ENCODE measurements at places on chromosomes 7 and 10.

DNA sequence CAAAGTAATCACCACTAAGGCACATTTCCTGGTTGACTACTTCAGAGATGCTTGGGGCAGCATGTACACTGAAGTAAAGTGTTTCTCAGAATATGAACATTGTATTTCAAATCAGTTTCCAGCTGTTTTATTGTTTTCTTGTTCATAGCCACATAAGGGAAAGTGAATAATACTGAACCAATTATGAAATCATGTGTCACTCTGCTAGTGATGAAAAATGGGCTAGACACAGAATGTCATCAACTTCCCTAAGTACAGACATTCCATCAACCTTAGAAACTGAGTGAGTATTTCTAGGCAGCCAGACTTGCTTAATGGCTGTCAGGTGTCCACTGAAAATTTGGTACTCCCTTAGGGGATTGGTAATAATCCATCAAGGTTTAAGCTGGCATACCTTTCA, 603.5 kb downstream of the ARL4A start:
- DNase-seq: peak; percentile 32

- no peak for DNase-seq
Observed at GRCh38 chr10:102467318-102467717, 16.0 kb upstream of the C10orf95 start.

DNA sequence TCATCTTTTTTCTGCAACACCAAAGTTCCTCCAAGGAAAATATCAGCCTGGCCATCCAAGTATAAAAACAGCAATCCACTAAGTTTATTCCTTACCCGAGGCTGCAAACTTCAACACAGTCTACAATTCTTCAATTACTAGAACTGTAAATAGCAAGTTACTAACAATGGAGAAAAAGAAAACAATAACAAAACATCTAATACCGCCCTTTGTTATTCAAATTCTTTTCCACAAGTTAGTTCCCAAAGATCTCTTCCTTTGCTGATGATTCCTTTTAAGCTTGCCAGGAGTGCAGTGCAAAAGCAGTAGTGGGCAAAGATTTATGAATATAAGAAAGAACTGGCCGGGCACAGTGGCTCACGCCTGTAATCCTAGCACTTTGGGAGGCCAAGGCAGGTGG, 86.2 kb downstream of the CUL2 start:
- DNase-seq: no peak

- no peak for DNase-seq
Observed at GRCh38 chr7:106501605-106502580, 159.1 kb downstream of the CCDC71L start.

DNA sequence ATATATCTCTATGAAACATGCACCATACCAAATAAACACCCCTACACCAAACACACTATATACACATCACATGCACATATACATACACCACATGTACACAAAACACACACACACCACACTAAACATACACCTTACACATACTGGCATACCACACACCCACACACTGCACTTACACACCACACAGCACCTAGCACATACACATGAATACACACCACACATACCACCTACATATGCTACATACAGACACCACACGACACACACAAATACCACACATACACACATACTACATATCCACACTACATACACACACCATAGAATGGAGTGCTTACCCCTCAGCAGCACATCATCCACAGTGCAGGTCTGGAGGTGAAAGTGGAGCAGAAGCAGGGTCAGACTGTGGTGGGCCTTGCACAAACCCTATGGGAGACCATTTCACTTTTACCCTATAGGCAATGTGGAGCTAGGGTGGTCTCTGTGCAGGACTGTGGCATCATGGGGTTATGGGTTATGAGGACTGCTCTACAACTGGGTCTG, 64.6 kb downstream of the WDFY4 start:
- no peak for DNase-seq

DNA sequence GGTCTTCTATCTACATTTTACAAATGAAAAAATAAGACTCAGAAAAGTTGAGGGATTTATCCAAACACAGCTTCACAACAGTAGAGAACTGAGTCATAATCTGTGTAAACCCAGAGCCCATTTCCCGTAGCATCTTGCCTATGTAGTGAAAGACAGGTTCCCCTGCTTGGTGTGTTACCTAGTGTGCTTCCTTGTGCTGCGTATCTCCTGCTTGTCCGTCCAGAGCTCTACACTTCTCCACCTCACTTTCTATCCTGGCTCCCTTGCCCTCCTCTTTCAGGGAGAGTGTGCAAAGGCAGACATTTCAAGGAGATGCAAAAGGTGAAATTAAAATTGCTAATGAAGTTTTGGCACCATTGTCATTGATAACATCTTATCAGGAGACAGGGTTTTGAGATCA, 1.4 kb upstream of the ASNS start:
- DNase-seq: no peak

DNA sequence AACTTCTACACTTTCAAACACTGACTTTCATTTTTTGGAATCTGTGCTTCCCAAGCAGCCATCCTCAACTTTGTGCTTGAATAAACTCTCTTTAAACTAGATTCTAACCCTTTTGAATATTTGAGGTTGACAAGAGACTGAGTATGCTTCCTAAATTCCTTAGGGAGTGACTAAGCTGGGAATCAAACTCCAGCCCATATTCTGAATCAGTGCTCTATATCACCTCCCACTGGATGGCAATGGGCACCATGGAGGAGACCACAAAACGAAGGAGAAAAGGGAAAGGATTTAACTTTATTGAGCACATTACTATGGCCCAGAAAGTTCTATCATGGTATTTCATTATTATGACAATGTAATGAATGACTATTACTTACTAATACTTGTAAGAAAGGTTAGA, 17.2 kb upstream of the SLC26A4 start:
- peak; percentile 69 for DNase-seq

DNA sequence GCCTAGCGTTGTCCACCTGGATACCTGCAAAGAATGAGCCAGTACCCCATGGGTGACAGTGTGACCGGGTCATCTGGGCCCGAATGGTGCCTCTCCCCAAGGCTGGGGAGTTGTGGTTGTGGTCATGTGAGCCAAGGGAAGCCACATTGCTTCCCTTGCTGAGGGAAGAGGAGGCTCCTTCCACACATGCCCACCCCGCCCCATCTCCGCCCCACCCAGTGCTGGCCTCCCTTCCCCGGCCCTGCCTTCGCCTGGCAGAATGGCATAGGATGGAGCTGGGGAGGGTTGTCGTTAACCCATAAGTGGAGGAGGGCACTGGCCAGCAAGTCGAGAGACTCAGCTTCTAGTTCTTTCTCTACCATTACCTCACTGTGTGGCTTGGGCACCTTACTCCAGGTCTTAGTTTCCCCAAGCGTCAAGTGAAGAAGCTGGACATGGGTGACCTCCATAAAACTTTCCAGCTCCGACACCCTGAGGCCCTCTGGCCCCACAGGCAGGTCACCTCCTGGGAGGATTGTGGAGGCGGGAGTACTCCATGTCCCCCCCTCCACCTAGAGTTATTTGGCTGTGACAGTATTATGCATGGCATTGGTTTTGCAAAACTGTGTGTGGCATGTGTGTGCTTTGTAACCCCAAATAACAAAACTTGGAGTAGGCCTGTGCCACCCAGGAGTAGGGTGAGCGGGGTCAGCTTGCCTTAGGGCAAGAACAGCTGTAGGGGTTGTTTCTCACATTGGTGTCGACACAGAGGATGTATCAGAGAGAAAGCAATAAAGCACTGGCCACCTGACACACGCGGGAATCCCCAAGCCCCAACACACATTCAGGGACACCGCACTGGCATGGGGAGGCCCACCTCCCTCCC, 90.5 kb upstream of the MACROH2A2 start:
- no peak for DNase-seq

GRCh38 chr7:11830582-11831155, 1.3 kb downstream of the THSD7A start:
- DNase-seq: peak; percentile 55

DNA sequence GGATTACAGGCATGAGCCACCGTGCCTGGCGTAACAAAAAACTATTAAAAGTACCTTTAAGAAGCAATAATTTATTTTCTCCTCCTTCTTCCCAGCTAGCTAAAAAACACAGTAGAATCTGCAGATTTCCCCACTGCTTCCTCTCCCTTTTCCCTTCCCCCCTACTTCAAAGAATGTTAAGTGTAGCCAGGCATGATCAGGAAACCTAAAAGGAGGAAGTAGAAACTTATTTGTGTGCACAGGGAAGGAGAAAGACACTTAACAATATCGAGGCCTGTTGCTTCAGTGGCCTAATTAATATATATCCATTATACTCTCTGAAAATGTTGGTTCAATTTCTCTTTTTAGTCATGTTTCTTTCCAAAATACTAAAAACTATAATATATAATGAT, 127.7 kb downstream of the NRBF2 start:
- no peak for DNase-seq

DNA sequence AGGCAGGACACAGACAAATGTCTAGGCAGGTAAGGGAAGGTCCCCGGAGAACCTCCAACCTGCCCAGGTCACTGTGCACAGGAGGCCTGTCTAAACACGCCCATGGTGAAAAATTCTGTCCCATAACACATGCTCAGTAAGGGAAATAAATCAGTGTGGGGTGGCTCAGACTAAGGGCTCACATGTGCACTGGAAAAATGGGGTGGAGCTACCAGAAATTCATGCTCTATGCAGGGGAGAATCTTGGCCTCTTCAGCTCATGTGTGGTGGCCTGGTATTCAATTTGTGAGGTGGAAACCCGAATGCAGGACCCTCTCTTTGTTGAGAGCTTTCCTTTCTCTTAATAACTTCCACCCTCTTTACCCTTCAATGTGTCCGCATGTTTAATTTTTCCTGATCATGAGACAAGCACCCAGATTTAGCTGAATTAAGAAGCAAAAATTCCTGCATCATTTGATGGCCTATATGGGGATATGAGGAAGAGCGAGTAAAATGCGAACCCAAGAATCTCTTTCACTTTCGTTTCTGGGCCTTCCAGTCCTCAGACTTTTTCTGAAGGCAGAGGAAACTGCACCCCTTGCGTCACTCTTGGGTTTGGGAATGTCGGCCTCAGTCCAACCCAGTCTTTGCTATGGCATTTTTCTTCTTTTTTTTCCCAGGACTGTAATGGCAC, 163.2 kb downstream of the DGKB start:
- DNase-seq: no peak

GRCh38 chr7:11346302-11346701, 372.6 kb downstream of the PHF14 start:
- no peak for DNase-seq

DNA sequence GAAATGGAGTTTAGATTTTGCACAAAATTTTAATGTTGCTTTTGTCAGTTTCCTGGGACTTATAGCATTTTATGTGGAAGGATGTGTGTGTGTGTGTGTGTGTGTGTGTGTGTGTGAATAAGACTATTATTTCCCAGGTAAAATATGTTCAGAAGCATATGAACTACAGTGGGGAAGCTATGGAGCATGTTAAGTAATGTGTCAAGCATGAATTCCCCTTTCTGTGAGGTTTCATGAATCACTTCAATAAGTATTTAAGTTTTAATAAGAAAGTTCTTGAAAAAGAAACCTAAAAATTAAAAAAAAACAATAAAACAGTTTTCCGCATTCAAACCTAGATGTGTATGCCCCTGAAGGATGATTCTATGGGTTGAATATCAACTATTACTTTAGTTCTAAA, 693 bp downstream of the CREB5 start:
- no peak for DNase-seq

- no peak for DNase-seq
Observed at GRCh38 chr7:64651203-64651602, 14.7 kb upstream of the ZNF107 start.

DNA sequence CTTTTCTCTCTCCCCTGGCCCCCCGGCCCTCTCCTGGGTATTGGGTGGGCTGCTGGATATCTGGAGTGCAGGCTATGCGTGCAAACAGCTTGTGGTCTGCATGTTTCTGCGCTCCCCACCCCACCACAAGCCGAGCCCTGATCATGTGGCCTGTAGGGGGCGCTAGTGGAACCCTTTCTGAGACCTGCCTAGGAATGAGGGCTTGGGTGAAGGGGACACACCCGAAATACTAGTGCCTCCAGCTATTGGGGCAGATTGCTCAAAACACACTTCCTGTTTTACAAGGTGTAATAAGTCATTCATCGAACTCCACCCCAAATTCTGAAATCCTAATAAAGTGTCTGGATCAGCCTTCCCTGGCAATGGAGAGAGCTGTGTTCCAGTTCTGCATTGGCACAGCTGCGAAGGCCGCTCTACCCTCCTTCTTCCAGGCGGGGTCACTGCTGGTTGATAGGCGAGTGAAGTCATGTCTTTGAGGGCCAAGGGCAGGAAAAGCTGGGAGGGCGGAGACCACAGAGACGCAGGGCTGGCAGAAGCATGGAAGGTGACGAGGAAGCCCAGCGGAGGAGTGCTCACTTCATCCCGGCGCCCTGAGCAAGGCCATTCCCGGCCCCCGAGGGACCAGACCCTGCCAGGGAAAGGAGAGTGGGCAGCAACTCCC, 19.8 kb upstream of the PRRT4 start:
- DNase-seq: no peak

DNA sequence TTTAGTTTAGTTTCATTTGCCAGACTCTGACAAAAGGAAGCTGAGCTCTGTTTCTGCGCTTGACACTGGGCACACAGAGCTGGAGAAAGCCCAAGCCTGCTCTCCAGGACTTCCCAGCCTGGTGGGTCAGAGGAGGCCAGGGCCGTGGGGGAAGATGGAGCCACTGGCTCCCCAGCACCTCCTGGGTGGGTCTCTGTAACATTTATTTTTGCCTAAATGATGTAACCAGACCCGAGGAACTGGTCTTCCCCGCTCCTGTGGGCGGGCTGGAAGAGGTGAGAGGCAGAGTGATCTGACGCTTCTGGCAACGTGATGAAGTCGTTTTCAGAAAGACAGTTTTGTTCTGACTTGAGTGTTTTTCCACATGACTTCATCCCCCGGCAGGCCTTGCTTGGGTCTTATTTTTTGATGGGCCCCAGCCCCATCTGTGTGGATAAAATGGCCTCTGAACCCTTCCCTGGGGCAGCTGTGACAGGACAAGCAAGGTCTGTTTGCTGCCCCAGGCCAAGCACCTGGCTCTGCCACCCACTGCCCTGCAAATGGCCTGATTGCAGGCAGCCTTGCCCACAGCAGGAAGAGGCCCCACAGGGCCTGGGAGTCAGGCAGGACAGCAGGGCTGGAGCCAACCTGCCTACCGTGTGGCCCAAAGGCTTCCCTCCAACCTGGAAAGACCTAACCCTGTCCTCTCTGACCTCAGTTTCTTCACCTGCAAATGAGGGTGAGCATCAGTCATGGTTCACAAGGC, 304.9 kb upstream of the ZMIZ1 start:
- DNase-seq: no peak

DNA sequence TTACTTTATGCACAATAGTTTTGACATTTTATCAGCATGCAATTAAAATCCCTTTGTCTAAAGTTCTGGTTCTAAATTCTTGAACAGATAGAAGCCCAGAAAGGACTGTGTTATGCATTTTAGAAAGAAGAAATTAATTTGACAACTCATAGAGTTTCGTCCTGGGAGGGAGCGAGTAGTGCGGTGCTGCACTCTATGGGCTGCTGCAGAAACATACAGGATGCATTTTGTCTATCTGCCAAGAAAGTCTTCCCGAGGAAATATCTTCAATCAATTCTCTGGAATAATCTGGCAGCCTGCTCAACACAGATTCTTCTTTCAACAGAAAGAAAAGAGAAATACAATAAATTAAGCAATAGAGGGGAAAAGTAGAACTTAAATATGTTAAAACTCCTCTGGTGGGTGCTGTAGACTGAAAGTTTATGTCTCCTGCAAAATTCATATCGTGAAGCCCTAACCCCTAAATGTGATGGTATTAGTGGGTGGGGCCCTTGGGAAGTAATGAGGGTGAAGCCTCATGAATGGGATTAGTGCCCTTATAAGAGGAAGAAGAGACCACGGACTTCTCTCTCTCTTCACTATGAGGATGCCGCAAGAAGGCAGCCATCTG, 39.0 kb upstream of the IFRD1 start:
- peak; percentile 41 for DNase-seq

GRCh38 chr7:103521937-103522336, 75.9 kb upstream of the SLC26A5 start:
- no peak for DNase-seq

- DNase-seq: no peak
Observed at GRCh38 chr7:10343108-10343507, 630.6 kb upstream of the PHF14 start.
